ENCODE measurements at places on chromosomes 12 and 14. TPM values are rescaled to one million over a fixed set of nuclear protein-coding genes. Genes with fewer than 3 reads are reported as not detected.
A peak's percentile ranks its signal among the peaks of the same experiment; 100 is the strongest.

Gene GPR68
- 0.51 TPM for total RNA-seq

Gene ZNF385A
- 7.9 TPM for total RNA-seq

Gene A2ML1
- not detected for total RNA-seq

Gene DIO2
- not detected for total RNA-seq

Gene NUAK1
- 38.0 TPM for total RNA-seq

GRCh38 chr12:116126610-116127009 lies 150.9 kb downstream of the MED13L start:
- no peak for DNase-seq

DNA sequence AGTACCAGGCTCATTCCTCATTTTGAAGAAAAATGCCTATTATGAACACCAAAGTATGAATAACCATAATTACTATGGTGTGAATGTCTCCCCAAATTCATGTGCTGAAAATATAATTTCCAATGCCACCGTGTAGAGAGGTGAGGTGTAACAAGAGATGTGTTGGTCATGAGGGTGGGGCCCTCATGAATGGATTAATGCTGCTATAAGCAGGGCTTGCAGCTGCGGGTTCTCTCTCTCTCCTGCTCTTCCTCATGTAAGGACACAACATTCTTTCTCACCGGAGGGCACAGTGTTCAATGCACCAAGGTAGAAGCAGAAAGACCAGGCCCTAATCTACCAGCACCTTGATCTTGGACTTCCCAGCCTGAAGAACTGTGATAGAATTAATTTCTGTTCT lies 70.0 kb downstream of the TMTC1 start:
- no peak for DNase-seq

GRCh38 chr12:75364919-75365318 lies 26.0 kb upstream of the GLIPR1L2 start:
- no peak for DNase-seq

- DNase-seq, result peak; percentile 71
These were observed 716 bp downstream of the RIOX1 start for GRCh38 chr14:73491256-73492042.

GRCh38 chr12:96063046-96063445 lies 27.7 kb upstream of the LTA4H start:
- DNase-seq, result peak; percentile 41

DNA sequence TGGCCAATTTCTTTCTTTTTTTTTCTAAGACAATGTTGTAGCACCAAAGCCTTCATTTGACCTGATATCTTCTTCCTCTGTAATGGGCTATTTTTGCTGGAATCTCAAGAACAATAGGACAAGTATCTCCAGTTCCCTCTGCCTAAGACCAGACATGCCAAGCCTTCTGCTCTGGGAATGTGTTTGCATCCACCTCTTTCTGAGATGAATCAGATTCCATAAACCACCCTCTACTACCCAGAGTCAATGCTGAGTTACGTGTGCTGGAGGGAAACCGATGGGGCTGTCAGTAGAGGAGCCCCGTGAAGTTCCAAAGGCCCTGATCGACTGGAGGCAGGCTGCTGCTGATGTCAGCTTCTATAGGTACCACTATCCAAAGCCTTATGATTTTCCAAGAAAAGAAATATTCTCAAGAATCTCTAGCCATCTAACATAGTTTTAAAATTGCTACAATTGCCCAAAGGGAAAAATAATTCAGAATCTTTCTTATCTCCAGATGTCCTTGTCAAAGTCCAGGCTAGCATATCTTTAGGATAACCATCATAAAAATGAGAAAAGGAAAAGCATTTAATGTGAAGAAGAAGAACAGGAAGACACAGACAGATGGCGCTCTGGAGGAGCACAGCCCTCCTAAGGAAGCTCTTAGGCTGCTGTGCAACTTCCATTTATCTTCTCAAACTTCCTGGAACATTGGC lies 101.9 kb downstream of the SLC8A3 start:
- DNase-seq, result peak; percentile 35

DNA sequence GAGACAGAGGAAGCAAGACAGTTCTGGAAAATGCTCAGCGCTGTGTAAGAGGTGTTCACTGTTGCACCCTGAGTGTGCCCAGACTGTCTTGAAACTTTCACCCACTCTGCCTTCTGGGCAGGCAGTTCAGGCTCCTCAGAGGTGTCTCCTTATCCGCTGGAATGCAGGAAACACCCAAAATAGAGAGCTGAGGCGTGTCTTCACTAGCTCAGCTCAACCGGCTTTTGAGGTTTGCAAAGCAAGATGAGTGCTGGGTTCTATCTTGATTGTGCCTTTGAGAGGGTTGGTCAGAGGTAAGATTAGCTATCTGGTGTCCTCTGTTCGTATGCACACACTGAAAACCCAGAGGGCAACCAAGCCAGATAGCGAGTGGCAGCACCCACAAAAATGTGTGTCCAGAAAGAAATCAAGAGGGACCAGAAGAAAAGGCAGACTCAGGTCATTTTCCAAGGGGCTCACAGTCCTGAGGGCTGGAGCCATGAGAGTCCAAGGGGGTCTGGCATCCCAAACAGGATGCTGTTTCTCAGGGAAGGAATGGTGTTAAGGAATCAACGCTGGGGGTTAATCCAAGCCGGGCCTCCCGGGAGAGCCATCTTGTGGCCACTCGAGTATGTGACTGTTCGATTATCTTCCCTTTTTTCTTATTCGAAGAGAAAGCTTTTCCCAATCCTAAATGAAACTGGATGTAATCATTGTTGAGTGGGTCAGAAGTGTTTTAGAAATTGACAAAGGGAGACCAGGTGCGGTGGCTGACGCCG lies 47.1 kb downstream of the TBX3 start:
- no peak for DNase-seq

DNA sequence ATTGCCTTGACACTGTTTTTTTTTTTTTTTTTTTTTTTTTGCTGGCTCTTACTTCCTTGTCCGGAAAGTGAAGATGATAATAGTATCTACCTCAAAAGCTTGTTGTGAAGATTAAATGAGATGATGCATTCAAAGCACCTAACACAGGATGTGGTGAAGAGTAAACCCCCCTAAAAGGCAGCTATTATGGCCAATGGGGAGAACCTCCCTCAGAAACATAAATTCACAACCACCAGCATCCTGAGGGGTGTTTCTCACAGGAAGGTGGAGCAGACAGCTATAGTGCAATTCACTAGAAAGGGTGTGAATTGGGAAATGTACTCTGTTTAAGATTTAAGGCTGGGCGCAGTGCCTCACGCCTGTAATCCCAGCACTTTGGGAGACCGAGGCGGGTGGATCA lies 85.4 kb upstream of the CRY1 start:
- DNase-seq, result no peak

Data from endothelial cell of umbilical vein (primary cell).